PC-9 (cell line): ENCODE measurements at places on chromosomes 3 and 15.
A peak's percentile ranks its signal among the peaks of the same experiment; 100 is the strongest.

DNA sequence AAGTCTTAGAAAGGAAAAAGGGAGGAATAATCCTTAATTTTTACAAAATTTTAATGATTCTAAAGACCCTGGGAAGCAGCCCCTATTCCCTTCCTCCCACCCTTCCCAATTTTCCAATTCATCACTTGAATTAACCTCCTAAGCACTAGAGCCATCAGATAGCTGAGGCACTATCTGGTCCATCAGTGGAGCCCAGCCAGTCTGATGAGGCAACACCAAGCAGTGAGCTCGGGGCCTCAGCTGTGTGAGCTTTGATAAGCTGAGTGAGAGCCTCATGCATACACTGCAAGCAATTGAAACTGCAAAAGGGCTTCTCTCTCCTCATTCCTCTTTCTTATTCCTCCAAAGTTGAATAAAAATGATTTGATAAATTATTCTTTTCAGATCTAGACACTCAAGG lies 31.9 kb downstream of the TUSC7 start:
- DNase-seq: no peak

- no peak for DNase-seq
Measured at GRCh38 chr3:138234401-138235179, 47.5 kb downstream of the ARMC8 start.

- no peak for DNase-seq
Measured at GRCh38 chr3:156668073-156668763, 6.2 kb upstream of the TIPARP start.

GRCh38 chr3:170603770-170604510 lies 18.1 kb upstream of the SLC7A14 start:
- no peak for DNase-seq

GRCh38 chr3:110062716-110063115 lies 725.4 kb upstream of the DPPA4 start:
- no peak for DNase-seq

DNA sequence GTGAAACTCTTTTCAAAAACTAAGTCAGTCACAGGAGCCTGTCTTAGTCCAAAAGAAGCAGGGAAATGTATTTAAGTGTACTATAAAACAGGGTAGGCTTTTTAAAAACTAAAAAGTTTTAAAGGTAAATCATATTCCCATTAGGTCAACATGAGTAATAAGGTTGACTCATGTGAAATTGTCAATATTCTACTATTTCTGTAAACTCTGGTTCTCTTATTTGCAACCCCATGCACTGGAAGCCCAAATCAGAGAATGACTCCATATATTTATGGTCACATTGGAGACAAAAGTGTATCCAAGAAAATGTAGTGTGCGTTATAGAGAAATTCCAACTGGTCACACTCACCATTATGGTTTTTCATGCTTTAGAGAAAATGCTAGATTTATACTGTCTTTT lies 600.3 kb upstream of the TGFBR2 start:
- DNase-seq: no peak

GRCh38 chr15:86079508-86080266 lies at the start of gene AGBL1:
Gene AGBL1, plus strand, starts transcription at chr15:86079871.
- no peak for DNase-seq

- no peak for DNase-seq
Measured at GRCh38 chr15:31366169-31366734, 39.6 kb downstream of the KLF13 start.

DNA sequence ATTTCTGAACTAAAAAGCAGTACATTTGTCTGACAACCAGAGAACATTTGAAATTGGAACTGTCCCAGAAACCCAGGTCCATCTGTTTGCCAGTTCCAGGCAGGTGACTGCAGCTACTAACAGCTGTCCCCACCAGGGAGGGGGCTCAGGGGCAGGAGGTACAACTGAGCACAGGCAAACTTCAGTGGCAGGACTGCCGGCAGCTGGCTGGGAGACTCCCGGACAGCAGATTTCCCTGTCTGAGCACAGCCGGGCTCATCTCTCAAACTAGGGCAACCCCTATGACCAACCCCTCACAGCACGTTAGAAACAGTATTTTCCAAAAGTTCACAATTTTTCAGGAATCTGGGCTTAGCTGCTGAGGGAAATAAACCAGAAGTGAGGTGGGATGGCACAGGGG lies 88.8 kb downstream of the MEGF11 start:
- no peak for DNase-seq

- DNase-seq: no peak
Measured at GRCh38 chr3:132783152-132783551, 60.9 kb upstream of the NPHP3 start.

- DNase-seq: no peak
Measured at GRCh38 chr3:148360051-148360450, 337.7 kb upstream of the AGTR1 start.

DNA sequence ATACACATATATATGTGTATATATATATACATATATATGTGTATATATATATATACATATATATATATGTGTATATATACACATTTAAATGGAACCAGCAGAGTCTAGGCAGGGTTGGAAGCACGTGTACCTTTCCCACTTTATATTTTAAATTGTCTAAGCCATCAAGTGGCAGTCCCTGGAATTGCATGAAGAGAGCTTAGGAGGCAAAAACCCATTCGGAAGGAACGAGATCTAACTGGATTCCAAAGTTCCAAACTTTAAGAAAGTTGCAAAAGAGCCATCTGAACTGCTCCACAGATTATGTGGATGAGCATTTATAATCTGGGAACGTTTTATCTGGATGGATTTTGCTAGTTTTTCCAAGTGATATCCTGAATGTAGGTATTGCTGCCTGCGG lies 186.5 kb downstream of the FOXP1 start:
- DNase-seq: no peak

DNA sequence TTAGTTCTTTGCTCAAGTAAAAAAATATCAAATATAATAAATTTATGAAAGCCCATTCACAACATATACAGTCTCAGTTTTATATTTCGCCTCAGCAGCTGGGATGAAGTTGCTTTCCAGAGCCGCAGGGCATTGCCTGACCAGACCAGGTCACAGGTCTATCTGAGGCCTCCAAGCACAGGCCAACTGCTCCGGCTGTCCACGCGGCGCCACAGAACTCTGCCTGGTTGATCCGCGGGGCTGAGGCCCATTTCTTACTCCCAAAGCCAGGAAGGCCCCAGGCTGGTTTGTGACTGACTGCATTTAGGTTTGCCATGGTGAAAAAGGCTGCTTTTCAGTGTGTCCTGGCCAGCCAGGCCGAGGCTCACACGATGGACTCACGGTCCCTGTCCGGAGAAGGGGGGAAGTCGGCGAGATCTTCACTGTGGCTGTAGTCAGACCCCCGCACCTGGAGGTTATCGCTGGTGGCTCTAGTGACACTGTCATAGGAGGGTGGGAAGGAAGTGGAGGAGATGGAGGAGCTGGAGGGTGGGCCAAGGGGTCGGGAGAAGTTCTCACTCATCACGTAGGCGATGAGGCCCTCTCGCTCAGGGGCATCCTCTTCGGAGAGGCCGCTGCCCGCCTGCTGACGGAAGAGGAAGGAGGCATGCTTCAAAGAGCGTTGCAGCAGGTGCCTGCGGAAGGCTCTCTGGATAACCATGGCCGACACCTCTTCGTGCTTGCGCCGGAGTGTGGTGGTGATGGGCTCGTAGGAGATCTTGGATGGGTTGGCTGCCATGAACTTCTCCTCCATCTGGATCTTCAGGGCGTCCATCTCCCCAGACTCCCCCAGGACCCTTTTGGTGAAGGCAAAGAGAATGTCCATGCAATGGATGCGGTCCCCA lies 54.1 kb downstream of the EXOG start:
- DNase-seq: no peak

GRCh38 chr15:51825698-51826097 lies 3.8 kb upstream of the TMOD3 start:
- DNase-seq: peak; percentile 65

GRCh38 chr3:159170436-159171003 lies 368.7 kb downstream of the MFSD1 start:
- DNase-seq: no peak

DNA sequence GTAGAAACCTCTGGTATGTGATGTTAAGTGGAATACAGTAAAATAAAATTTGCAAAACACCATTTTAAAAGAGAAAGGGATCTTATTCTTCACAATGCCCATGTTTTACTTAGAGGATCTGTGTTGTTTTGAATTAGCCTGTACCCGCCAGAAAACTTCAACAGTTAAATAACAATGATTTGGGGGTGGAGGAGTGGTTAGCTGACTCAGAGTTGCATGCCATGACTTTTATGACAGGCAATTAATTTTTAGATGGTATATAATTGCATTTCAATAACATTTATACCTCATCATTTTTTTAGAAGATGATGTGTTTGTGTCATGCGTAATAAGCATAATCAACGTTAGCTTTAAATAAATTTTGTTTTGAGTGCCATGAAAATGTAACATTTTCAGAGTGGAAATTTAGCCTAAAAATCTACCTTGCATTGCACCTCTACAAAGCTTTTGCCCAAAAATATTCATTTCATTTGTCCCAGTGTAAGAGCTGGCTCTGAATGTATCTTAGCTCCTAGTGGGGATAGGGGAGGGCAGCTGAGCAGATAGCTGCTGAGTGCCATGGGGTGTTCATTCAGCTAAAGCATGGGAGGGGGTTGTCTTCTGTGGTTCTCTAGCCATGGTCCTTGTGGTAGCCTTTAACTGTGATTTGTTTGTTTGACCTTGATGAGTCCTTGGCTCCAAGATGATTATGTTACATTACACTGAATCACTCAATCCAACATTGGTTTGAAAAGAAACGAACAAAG lies 379.8 kb downstream of the LPP start:
- no peak for DNase-seq

- DNase-seq: no peak
Measured at GRCh38 chr3:53503195-53503594, 8.8 kb downstream of the CACNA1D start.

GRCh38 chr3:72011485-72011884 lies 226.5 kb upstream of the PROK2 start:
- no peak for DNase-seq

DNA sequence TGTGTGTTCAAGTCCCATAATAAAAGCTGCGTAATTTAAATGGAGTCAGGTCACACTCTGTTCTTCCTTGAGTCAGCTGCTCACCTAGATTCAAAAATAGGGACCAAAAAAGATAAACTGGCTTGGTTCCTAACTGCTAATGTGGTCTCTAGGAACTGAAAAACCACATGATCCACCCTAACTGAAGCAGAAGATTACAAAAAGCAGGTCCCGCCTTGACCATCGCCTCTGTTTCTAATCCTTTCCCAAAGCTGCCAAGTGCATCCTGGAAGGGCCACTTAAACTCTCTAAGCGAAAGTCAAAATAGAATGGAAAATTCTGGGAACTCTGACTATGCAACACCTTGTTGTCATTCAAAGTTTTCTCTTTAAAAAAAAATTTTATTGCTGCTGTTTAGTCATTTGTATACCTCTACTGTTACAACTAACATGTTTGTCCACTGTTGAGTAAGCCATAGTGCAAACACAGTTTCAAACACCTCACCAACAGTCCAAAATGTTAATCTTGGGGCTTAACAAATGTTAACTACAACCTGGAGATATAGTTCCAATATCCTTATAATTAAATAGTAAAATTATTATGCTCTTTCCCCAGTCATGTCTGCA lies 88.9 kb upstream of the THBS1 start:
- no peak for DNase-seq

DNA sequence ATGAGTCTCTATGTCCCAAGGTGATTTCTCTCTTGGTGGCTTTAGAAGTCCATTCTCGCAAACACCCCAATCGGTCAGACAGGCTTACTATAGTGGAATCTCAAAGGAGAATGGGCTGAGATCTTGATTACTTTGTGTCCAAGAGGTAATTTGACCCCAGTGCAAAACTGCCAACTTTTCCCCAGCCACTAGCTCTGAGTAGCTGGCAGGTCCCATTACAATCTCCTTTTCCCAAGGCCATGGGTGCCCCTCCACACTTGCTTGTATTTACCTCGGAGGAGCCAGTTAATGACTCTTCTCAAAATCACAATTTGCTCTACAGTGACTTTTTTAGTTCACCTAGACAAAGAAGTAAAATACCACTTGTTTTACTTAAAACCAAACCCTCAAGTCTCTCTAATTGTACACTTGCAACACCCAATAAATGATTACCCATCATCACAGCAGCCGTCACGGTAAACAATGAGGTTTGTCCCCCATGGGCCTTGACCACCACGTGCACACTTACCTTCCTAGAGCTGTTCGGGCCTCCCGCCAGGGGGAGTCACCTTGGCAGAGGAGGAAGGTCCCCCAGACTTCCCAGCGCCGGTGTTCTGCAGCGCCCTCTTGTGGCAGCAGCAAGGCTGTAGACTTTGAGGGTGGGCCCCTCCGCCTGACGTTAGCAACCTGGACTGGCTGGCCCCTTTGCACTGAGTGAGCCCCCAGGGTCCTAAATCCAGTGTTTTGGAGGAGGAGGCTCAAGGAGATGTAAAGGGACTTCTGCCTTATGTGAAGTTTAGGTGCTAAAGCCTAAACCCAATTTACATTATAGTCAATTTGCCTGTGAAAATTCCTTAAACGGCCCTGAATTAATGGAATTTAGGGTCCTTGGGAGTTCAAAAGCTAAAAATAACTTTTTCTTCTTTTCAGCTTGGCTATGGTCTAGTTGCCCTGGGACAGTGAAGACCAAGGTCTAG lies 18.7 kb upstream of the HDAC11 start:
- peak; percentile 63 for DNase-seq

DNA sequence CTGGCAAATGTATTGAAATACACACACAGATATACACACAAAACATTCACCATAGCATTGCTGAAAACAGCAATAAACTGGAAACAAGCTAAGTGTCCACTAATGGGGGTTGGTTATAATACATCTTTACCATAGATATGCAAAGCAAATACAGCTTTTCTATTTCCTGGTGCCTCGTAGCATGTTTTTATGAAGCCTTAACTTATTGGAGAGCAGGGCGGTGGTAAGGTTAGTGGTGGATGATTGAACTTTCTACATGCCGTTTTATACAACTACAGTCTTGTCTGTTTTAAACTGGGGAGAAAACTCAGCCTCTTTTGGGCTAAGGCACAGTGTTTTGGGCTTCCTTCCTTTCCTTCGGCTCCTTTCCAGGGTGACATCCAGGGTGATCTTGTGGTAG lies 104.5 kb downstream of the NR2F2 start:
- no peak for DNase-seq

GRCh38 chr15:60351066-60351465 lies 46.7 kb downstream of the ANXA2 start:
- DNase-seq: no peak

DNA sequence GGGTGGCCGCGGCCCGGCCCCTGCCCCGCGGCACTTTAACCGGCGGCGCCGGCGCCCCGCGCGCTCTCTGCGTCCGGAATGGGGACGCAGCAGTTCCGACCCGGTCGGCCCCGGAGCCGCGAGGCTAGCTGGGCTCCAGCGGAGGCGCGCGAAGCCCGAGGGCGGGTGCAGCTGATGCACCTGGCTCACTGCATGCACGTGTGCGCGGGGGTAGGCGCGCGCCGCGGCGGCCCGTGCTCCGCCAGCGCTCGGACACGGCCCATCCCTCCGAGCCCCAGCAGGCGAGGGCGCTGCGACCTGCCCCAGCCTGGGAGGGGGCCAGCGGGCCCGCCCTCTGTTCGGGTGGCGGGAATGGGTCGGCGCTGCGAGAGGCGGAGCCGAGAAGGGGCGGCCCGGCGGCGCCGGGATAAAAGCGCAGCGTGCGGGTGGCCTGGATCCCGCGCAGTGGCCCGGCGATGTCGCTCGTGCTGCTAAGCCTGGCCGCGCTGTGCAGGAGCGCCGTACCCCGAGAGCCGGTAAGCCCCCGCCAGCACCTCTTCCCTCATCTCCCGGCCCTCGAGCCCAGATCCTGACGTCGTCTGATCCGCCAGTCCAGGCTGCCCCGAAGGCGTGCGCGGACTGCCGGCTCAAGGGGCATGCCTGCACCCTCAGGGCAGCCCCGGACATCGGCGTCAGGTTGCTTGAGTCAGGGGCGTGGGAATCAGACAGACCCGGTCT lies at the start of the genes CHDH and IL17RB:
CHDH (minus strand) TSS at position 286 of the 717 bp plus-strand sequence. CDS start 22,411 bp downstream, outside the sequence.
IL17RB (plus strand) TSS at position 435 of the 717 bp plus-strand sequence; CDS start at position 456, 21 bp downstream.
- DNase-seq: no peak

- DNase-seq: no peak
Measured at GRCh38 chr3:111910806-111911205, 51.7 kb downstream of the PHLDB2 start.

GRCh38 chr3:135311699-135312098 lies 516.6 kb downstream of the EPHB1 start:
- DNase-seq: no peak
